ENCODE measurements at places on chromosomes 3 and 15.
A peak's percentile ranks its signal among the peaks of the same experiment; 100 is the strongest.

GRCh38 chr15:31338879-31339557 lies 12.4 kb downstream of the KLF13 start:
- no peak for DNase-seq

DNA sequence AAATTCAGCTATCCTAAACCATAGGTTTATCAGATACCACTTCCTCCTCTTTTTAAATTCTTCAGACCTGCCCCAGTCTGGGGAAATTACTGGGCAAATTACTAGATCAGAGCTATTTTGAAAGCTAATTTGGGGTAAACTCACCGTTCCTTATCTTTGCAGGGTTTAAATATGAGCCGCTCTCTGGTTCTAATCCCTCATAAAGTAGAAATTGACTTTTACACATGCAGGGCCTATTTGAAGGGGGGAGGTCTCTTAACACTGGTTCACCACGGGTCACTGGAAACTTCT lies 11.0 kb upstream of the MEIS2 start:
- DNase-seq: no peak

- DNase-seq: no peak
These were observed at the start of gene PYDC2 for GRCh38 chr3:191461113-191461595. Gene PYDC2, plus strand, starts transcription at chr3:191461163. Its CDS starts 0 bp downstream, at chr3:191461163.

- DNase-seq: no peak
These were observed 44.3 kb downstream of the RAB6B start for GRCh38 chr3:133851266-133851906.

DNA sequence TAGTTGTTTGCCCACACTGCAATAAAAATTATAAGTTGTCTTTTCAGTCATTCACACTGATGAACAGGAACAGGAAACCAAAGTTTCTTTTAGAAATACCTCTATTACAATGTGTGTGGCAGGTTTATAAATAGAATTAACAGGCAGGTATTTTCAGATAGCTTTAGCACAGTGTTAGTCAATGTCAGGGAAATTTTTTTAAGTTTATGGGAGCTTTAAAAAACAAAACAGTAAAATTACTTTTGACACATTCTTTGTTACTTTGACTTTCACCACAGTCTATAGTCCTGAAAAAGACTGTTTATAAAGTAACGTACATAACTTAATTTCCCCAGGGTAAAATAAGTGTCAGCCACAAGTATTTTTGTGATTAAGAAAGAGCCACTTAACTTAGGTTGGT lies 38.1 kb downstream of the SERPINI1 start:
- no peak for DNase-seq

DNA sequence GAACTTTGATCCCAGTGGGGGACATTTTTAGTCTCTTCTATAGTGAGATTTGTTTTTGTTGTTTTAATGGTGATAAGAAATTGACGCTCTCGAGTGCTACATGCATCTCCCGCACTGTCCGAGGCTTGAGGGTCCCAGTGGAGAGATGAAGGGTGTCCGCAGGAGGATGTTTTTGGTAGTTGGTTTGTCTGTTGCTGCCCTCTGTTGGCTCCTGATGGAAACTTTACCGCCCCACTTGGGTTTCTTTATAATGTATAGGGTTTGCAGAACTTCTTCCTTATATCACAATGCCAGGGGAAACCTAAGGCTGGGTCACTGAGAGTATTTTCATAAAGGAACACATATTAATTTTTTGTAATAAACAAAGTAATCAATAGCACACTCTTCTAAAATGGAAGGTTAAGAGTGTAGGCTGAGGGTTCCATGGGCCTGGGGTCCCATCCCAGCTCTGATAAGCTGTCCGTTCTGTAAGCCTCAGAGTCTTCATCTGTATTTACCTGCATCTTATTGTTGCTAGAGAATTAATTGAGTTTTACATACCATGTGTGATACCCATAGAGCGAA lies 185.3 kb upstream of the FEZF2 start:
- DNase-seq: no peak

GRCh38 chr3:170038434-170039110 lies 777 bp downstream of the GPR160 start:
- no peak for DNase-seq

GRCh38 chr3:33646406-33646805 lies 71.6 kb downstream of the CLASP2 start:
- DNase-seq: no peak

GRCh38 chr3:49454458-49454857 lies 15.6 kb upstream of the DAG1 start:
- no peak for DNase-seq

DNA sequence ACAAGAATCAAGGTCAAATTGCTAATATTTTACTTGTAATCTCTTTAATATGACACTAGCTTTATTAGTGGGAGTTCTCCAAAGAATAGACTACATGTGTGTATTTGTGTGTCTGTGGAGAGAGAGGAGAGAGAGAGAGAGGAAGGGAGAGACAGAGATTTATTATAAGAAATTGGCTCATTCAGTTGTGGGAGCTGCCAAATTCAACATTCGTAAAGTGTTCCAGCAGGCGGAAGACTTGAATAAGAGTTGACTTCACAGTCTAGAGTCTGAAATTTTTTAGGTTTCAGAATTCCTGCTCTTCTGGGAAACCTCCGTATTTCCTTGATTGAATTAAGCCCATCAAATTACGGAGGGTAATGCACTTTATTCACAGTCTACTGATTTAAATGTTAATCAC lies 4.7 kb upstream of the CLDN1 start:
- no peak for DNase-seq

- DNase-seq: no peak
These were observed 110.0 kb upstream of the PLSCR5 start for GRCh38 chr3:146715170-146715569.

DNA sequence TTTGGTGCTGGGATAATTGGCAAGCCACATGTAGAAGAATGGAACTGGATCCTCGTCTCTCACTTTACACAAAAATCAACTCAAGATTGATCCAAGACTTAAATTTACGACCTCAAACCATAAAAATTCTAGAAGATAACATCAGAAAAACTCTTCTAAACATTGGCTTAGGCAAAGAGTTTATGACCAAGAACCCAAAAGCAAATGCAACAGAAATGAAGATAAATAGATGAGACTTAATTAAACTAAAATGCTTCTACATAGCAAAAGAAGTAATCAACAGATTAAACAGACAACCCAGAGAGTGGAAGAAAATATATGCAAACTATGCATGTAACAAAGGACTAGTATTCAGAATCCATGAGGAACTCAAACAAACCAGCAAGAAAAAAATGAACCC lies 80.1 kb downstream of the CLDN1 start:
- no peak for DNase-seq

DNA sequence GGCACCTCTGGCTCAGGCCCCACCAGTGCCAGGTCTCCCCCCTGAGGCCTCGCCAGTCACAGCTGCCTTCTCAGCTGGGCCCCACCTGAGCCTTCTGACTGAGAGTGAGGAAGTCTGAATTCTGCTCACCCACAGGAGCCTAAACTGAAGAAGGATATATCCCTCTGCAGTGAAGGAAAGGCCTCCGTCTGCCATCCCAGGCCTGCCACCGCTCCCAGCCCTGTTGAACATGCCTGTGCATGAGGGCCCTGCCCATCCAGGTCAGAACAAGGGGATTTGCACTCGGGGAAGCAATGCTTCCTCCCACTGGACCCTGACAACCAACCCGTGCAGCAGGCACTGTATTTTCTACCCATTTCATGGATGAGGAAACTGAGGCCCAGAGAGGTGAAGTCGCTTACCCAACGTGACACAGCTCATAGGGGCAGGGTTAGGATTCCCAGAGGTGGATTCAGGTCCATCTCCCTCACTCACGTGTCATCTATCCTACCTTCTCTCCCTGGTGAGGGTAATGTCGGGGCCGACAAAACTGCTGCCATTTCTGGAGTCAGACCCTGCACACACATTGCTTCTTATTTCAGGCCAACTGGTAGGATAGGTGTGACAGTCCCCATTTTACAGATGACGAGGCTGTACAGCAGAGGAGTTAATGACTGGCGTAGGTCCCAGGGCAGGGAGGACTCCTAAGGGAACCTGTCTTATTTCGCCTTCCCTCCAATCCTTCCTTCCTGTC lies 22.6 kb downstream of the ATP2B2 start:
- DNase-seq: no peak

GRCh38 chr3:8899876-8900460 lies 63.3 kb downstream of the RAD18 start:
- no peak for DNase-seq

GRCh38 chr15:47041301-47041700 lies 676.0 kb upstream of the SEMA6D start:
- no peak for DNase-seq

- DNase-seq: peak; percentile 51
These were observed 960 bp upstream of the KLF13 start for GRCh38 chr15:31325595-31326155.

- DNase-seq: no peak
These were observed 47.1 kb upstream of the TERB2 start for GRCh38 chr15:44909423-44909822.

DNA sequence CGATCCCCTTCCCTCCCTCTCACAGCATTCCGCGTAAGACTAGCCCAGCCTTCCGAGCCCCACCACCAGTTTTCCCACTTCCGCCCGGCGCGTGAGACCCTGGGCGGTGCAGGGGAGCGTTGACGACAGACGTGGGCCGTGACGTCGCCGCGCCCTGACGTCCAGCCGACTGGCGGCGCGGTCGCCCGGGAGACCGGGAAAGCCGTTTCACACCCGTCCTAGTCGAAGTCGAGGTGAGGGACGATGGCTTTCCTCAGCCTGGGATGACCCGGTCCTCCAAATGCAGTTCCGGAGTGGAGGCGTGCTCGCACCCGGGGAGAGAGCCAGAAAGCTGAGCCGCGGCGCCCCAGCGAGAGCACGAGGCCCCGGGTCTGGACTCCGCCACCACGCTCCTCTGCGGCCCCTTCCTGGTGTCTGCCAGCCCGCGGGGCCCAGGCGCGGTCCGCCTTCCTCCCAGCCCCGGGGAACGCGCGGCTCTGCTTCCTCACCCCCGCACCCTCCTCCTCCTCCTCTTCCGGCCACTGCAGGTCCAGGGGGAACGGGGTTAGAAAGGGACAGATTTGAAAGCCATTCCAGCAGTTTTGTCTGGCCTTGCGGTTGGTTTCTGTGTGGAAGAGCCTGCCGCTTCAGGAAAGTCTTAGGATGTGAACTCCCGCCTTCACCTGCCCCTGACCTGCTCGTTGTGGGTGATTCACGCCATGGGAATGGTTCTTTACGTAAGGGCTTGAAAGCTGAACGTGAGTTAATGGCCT lies at the start of gene LEKR1:
LEKR1 (plus strand) TSS at position 210 of the 752 bp plus-strand sequence. CDS start 2,977 bp downstream, outside the sequence.
- DNase-seq: peak; percentile 46

GRCh38 chr3:17052363-17052762 lies 167.6 kb downstream of the PLCL2 start:
- no peak for DNase-seq

DNA sequence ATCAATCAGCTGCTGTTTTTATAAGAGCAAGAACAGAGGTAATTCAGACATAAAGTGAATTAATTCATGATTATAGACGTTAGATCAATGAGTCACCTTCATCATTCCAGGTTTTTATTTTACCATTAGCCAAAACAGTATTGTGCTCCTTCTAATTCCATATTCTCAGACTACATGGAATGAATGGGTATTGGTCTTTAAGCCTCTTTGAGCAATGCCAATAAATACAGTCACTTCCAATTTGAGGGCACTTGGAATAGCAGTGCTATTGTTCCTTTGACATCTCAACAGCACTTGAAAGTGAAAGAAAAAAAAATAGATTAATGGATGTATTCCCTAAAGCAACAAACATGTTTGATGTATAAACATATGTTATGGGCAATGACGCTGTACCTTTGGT lies 830.9 kb upstream of the CFAP20DC start:
- DNase-seq: no peak

DNA sequence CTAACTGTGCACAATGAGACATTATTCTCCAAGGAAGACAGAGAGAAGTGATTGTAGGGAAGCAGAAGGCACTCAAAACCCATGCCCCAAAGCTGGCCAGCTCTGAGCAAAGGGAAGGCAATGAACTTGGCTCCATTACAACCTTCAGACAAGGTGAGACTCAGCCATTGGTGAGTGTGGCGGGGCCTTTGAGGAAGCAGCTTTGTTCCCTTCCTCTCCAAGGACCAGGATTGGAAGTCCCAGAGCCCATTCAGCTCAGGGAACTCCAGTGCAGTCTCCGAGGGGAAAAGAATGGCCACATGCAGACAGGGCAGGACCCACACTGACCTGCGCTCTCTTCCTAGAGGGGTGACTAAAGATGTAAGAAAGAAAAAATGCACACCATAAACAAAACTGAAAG lies 23.1 kb downstream of the HEG1 start:
- no peak for DNase-seq

GRCh38 chr3:42451546-42452230 lies 41.3 kb upstream of the LYZL4 start:
- DNase-seq: no peak

DNA sequence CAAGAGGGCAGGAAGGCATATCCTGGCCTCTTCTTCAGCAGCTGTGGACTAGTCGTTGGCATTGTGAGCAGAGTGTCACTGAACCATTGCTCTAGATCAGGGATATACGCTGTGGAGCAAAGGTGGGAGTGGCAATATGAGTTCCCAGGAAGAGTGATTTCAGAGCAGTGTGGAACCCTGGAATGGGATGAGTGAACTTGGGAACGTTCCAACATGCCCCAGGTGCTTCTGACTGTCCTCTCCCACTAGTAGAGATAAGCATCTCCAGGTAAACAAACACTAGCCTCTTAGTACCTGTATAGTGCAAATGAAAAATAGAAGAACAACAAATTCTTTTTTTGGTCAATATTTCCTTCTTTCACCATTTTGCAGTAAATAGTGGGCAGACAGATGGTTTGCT lies 123.6 kb upstream of the VEPH1 start:
- DNase-seq: no peak

DNA sequence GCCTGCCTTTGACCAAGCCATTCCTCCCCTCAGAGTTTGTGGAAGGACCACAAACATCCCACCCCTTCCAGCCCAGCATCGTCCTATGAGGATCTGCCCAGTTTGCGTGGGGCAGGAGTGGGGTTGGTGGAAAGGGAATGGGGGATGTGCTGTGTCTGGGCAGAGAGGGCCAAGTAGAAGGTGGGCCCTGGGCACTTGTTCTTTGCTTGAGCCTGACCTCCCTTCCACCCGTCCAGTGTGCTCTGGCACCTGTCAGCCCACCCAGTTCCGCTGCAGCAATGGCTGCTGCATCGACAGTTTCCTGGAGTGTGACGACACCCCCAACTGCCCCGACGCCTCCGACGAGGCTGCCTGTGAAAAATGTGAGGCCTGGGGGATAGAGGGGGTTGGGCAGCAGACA lies 10.3 kb downstream of the SPINT1 start:
- DNase-seq: no peak

DNA sequence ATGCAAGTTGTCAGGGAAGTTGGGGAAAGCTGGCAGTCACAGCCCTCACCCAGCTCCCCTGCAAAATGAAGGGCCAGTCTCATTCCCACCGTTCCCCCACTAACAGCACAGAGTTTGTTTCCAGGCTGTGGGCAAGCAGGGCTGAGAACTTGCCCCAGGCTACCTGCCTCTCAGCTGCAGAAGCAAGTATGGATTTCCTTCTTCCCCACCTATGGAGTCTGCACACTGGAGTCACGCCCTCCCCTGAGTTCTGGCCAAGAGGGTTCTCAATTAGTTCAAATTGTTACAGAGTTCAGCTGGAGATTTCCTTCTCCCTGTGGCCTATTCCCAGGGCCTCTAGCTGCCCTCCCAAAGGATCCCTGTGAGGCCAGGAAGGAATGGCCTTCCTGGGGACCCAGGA lies 90.1 kb upstream of the ATP11B start:
- DNase-seq: no peak

Data from activated CD8-positive, alpha-beta memory T cell treated with anti-CD3 and anti-CD28 coated beads for 1 hour (primary cell).